ENCODE measurements at places on chromosomes 1 and 21. TPM values are rescaled to one million over a fixed set of nuclear protein-coding genes. Genes with fewer than 3 reads are reported as not detected.
A peak's percentile ranks its signal among the peaks of the same experiment; 100 is the strongest.

DNA sequence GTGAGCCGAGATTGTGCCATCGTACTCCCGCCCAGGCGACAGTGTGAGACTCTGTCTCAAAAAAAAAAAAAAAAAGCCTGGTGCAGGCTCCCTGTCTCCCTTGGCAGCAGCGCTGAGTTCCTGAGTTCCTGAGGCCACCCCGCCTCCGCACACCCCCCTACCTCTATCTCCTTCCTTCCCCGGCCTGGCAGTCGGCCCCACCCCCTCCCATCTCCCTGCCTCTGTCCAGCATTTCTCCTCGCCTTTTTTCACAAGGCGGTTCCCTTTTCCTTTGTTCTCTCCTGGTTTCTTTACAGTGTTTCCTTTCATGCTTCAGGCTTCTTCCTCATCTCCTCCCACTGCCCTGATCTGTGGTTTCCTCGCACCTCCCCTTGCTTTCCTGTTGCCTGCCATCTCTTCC is 2.7 kb downstream of the RORC start:
- DNase-seq: no peak

GRCh38 chr1:2234762-2235113 is 6.6 kb downstream of the SKI start:
- peak; percentile 41 for DNase-seq

DNA sequence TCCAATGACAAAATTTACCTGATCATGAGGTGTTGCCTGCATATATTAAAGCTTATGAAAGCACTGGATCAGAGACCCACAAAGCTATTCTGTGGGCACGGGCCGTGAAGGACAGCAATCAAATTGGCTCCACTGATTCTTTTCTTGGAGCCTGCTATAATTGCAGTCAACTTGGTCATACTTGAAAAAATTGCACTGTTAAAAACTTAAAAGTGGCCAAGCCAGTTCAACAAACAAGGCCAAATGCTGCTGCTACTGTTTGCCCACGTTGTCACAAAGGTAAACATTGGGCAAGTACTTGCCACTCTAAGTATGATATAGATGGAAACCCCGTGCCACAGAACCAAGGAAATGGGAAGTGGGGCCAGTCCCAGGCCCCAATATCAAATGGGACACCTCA is 37.8 kb downstream of the CYP4A11 start:
- no peak for DNase-seq

DNA sequence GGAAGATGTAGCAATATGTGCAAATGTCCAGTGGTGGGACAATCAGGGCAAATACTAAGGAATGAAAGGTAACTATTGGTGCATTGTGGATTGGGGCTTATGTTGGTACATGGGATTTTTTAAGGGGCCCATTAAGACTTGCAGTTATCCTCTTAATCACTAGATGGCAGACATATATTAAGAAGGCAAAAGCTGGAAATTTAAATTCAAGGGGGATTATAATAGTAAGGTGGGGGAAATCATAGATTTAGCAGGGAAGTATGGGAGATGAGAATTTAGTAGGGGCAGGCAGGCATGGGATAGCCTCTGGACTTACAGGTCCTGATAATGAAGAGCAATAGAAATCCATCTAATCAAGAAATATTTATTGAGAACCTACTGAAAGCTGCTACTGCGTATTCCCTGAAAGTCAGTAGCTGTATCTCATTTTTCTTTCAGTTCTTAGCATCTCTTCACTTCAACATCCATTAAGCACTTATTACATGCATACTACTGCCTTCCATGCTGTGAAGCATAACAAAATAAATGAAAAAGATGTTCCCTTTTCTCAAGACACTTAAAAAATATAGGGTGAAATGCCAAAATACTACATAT is 251.8 kb downstream of the CRB1 start:
- no peak for DNase-seq

DNA sequence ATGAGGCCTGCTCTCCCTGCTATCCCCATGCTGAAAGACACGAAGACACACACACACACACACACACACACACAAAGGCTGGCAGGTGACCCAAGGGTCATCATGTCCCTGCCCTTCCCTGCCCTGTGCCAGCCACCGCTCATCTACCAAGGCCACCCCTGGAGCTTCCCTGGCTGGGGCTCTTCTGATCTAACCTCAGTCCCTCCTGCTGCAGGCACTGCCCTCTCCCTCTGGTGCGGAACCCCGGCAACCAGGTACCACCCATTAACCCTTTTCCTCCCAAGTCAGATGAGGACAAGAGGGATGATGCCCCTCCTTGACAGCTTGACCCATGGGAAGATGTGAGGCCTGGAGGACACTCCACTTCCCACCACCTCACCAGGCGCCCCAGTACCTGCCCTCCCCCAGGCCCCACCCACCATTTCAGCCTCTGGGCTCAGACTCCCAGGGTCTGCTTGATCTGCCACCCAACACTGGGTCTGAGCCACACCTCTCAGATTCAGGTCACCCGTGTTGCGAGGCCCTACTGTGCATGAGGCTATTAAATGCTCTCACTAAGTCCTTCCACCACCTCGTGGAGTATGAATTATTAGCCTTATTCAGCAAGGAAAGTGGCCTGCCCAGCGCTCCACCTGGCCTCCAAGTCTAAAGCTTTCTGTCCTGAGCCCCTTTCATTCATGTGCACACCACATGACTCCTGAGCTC is 2.5 kb downstream of the SDC3 start:
- DNase-seq: no peak

DNA sequence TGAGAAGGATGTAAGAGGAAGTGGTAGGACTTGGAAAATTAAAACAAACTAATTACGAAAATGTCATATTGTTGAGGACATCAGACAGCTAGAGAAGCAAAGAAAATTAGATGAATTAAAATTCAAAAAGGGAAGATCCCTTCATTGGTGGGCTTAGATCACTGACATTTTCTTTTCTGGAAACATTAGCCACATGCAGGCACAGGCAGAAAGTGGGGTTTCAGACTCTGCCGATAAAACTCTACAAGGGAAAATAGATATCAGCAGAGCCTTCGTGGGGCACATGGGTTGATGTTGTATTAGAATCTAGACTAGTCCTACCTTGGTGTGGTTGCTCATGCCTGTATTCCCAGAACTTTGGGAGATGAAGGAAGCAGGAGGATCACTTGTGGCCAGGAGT is 12.4 kb upstream of the RGS1 start:
- DNase-seq: no peak

DNA sequence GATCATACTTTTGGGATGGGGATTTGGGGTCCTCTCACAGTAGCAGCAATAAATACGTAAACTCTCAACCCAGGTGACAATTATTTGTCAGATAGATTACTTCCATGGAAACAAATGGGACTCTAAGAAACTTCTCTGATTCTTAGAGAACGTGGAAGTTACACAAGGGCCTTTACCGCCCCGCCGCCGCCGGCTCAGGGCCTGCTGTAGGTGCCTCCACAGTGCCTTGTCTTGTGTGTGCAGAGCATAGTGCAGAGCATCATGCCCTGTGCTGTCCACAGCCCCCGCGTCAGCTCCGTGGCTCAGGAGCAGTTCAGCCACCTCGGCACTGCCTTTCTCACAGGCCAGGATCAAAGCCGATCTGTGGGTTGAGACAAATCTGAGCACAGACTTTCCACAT is 11.0 kb downstream of the ANKRD35 start:
- DNase-seq: no peak

DNA sequence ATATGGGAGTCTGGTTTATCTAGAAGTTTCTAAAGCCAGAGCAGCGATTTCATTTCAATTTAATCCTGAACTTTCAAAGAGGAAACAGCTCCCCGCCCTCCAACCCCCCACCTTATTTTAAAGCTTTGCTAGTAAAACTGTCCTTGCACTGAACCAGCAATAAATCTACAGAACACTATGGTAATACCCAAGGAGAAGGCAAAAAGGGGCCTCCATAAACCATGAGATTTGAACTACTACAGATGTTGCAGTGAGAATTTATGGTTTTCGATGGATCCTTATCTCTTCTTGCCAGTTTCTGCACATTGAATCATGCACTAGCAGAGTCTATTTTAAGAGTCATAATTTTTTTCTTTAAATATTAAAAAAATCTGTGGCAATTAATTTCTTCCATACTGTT is 64.8 kb upstream of the BEND5 start:
- DNase-seq: no peak

DNA sequence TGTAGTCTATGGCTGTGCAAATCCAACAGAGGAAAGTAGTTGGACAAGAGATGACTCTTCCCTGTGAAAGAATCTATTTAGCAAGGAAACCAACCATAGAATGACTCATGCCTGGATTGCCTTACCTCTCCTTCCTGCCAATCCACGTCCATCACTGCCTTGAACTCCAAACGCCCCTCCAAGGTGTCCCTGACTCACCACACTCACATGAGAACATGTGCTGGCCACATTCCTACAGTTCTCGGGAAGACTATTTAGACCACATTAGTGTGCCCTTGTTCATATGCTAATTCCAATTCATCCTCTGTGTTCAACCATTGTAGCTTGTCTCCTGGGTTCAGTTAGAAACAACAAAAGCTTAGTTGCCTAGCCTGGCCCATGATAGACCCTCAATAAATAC is 157.3 kb downstream of the SLC30A10 start:
- DNase-seq: no peak

GRCh38 chr1:219533280-219533679 is 79.6 kb downstream of the ZC3H11B start:
- DNase-seq: no peak

DNA sequence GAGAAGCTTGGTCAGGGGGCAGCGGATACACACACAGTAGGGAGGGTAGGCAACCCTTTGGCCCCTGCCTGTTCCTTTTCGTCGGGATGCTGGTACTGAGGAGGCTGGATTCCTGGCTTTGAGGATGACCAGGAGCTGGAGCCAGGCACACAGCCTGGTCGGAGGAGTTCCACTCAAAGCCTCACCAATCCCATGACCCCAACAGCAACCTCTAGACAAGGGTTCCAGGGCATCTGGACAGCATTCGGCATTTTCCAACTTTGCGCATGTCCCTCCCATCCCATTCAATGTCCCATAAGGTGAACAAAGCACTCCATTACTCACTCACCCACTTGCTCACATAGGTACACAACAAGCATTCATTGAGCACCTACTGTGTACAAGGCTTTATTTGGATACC is 42.6 kb upstream of the HMGB4 start:
- DNase-seq: no peak

DNA sequence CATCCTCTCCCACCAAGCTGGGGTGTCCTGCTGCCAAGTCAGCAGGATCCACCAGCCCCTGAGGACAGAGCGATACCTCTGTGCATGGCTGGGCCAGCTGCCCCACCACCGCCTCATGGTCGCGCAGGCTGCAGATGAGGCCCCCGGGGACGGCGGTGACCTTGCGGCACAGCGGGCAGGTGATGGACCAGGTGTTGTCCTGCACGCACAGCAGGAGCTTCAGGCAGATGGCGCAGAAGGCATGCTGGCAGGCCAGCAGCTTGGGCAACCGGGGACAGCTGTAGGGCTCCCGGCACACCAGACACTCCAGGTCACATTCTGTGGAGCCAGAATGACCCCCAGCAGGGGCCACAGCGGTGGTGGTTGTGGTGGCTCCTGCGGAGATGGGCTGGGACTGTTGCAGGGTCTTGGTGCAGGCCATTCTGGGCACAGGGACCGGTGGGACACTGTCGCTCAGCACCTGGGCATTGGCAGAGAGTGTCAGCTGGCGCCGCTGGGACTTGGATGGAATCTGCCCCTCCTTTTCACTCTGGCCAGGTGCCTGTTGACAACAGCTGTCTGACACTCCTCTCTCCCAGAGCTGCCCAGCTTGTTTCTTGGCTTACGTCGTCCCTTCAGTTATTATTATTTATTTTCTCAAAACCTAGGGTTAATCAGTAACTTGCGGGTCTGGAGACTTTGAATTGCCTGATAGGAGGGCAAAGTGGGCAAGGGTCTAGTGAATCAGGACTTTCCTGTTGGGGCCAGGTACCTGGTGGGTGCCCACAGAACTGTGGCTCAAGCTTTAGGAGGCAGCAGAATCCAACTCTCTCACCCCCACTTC is at the start of gene RNF186:
Gene RNF186, minus strand, starts transcription at position 603 of the 823 bp plus-strand sequence. Its CDS starts 182 bp downstream, at position 421.
- DNase-seq: no peak

- no peak for DNase-seq
Measured at GRCh38 chr21:45004481-45005247, 64.8 kb downstream of the SLX9 start.

DNA sequence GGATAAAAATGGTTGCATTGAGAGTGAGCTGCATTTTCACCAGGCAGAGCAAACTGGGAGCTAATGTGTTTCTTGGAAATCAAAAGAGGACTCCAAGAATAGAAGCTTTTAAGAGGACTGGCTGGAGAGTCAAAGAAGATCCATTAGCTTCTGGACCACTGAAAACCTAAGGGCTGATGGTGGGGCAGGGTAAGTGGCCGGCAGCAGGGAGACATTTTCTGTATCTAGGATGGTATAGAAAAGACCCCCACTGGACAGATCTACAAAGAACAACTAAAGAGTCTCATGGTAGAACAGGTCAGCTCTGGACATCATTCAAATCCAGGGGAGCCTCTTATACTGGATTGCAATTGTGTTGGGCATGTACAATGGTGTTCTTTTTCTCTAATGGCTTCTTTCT is 262.3 kb downstream of the PTGER3 start:
- DNase-seq: no peak

DNA sequence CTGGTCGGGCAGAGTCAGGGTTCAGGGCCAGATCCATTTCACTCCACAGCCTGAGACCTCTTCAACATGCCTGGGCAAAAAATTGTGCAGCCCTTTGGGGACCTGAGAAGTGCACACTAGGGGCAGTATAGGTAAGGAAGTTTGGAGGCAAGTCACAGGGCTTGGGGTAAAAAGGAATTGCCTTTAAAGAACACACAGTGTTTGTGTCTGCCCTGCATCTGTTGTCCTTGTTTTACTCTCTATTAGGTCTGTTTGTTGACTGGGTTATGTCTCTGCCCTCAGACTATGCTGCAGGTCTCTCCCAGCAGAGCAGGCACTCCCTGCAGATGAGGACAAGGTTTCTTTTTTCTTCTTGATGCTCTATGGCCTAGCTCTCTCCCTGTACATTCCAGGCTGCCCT is 22.0 kb downstream of the LDLRAD2 start:
- DNase-seq: no peak

Gene S100A7
- total RNA-seq: not detected

Gene APOBEC4
- total RNA-seq: not detected

Gene MAGI3
- 11.0 TPM for total RNA-seq

Gene RGS13
- not detected for total RNA-seq

Gene LSM10
- total RNA-seq: 39.3 TPM

Gene OPRD1
- total RNA-seq: not detected

Gene RGS16
- total RNA-seq: 2.0 TPM

Measured in activated CD4-positive, alpha-beta T cell treated with anti-CD3 and anti-CD28 coated beads, Interleukin-2, amount 10 ng/mL, durations not matched to agents 7 days and 5 days (primary cell).